ENCODE measurements at places on chromosomes 3 and 15.

GRCh38 chr3:97432914-97433313, 331.6 kb upstream of the ARL6 start:
- no peak for DNase-seq

- no peak for DNase-seq
Observed at GRCh38 chr3:72210261-72210660, 425.3 kb upstream of the PROK2 start.

GRCh38 chr3:172279191-172279640, 169.0 kb downstream of the GHSR start:
- peak; percentile 7 for DNase-seq

DNA sequence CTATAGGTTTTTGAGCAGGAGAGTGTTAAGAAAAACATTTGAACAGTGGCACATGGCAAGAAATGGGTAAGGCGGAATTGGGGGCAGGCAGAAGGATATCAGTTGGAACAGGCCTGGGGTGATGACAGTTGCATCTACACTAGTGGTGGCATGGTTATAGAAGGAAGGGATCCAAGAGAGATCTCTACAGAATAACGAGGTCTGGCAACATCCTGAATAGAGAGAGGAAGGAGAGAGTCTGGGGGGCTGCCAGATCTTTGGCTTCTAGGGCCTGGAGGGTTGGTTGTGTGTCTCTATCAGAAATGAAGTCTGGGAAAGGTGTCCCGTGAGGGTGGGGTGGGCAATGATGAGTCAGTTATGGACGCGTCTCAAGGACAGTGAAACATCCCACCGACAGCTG, 26.3 kb downstream of the FSTL1 start:
- DNase-seq = no peak

- DNase-seq = no peak
Observed at GRCh38 chr3:124079912-124080276, 88.0 kb upstream of the ROPN1 start.

- DNase-seq = no peak
Observed at GRCh38 chr15:68012911-68013310, 41.2 kb upstream of the PIAS1 start.

- DNase-seq = no peak
Observed at GRCh38 chr3:65174713-65175112, 486.9 kb upstream of the ADAMTS9 start.

DNA sequence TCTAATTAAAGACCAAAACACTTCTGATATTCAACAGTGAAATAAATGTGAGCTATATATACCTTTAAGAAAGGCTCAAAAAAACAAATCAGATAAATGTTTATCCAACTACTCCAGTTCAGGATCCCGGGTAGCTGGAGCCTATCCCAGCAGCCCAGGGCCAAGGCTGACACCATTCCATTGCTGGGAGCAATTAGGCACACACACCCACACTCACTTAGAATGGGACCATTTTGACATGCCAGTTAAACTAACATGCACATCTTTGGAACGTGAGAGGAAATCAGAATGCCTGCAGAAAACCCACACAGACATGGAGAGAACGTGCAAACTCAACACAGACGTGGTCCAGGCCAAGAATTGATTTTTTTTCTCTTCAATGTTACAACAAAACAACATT, 30.0 kb upstream of the PLSCR4 start:
- no peak for DNase-seq

GRCh38 chr3:156404217-156404616, 150.7 kb downstream of the SSR3 start:
- DNase-seq = no peak

- no peak for DNase-seq
Observed at GRCh38 chr3:49805367-49805782, 2.3 kb downstream of the INKA1 start.

GRCh38 chr3:101685870-101686307, 629 bp downstream of the RPL24 start:
- DNase-seq = no peak

DNA sequence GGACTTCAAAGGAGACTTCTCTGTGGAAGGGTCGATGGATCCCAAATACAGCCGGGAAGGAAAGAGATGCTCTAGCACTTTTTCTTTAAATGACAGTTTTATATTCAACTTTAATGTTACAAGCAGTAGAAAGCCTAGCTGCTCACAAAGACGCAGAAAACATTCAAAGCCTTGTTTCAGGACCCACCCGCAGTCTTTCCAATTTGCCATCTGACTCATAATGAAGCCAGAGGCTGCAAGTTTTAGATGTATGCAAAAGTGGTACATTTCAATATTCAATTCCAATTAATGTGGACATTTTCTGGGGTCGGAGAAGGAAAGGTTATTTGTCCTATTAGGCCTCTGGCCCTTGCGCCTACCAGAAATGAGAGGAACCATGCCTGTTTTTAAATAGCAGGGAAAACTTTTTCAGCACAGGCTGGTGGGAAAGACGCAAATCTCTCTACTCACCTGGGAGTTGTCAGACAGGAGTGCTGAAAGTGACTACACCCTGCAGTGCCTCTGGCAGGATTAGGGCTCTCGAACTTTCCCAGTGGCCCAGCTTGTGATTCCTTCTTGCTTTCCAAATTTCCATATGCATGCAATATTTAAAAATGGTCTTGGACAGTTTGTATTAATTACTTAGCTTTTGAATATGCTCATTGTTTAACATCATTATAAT, 117.4 kb upstream of the MBNL1 start:
- DNase-seq = no peak
